Left cardiac atrium (tissue), 4 donors: ENCODE measurements at places on chromosomes 6 and 20.

GRCh38 chr20:38007526-38007925 lies 25.7 kb downstream of the TTI1 start:
- DNase-seq, result no peak

- DNase-seq, result no peak
These were observed 126.4 kb upstream of the DUSP22 start for GRCh38 chr6:165906-166305.

DNA sequence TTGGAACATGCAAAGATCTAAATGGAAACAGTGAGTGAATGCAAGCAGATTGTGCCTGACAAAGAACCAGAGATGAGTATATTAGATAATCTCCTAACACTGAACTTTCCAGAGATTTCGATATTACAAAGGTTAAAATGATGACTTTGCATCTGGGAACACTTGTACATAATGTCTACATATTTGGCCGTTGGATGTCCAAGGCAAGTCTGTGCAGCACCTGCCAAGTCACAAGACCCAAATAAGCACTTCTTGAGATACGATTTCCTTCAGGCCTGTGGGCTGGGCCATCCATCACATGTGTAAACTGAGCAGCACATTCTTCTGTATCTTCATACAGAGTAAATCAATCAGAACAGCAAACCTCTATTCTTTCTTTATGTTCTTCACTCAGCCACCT lies 32.5 kb upstream of the SMLR1 start:
- no peak for DNase-seq

DNA sequence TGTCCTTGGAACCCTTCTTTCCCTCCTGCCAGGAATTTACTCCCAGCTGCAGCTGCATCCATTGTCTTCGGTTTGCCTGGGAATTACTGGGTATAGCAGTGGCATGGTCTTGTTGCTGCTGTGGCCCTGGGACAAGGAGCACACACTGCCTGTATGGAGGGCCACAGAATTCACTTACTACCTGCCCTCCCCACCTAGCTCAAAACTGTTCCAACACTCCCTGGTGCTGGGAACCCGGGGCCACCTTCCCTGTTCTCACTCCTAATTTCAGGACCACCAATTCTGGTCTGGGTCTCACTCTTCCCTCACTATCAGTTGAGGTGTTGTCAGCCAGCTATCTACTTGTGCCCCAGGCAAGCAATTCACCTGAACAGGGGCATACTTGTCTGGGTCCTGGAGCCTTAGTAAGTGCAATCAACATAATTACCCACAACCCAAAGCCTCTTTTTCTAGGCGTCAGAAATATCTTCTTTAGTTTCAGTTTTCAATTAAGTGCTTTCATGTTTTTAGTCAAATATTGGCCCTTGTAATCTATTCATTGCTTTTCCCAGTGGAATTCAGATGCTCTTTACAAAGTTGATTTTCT lies 47.2 kb downstream of the METTL24 start:
- DNase-seq, result no peak

DNA sequence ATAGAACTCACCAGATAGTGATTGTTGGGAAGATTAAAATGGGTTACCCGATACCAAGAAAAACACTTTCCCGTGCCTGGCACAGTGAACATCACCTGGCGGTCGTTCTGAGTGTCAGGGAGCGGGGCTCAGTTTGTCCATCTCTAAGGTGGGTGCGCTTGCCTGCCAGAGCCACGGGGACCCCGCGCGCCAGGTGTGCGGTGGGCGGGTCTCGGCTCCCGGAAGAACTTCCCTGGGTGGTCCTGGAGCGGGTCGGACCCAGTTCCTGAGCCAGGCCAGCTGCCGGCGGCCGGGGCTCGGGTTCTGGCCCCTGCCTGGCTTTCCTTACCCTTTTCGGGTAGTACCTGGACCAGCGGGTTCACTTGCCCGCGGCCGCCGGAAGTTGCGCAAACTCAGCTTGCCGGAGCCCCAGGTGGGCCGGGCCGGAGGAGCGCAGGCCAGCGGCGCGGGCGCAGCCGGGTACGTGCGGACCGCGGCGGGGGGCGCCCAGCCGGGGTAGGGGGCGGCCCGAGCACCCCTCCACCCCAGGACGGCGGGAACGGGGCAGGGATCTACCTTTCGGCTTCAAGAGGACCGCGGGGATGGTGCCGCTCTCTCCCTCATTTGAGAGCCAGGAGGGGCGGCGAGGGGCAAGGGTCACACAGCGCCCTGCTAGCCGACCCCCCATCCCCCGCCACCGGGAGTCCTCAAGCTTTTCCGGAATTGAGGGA lies 7.5 kb downstream of the FAM110A start:
- no peak for DNase-seq
